Stimulated activated CD4-positive, alpha-beta T cell treated with anti-CD3 and anti-CD28 coated beads, TNF-alpha, amount 100 ng/mL, for 1 hour (primary cell): ENCODE measurements at places on chromosomes 11 and 22.

DNA sequence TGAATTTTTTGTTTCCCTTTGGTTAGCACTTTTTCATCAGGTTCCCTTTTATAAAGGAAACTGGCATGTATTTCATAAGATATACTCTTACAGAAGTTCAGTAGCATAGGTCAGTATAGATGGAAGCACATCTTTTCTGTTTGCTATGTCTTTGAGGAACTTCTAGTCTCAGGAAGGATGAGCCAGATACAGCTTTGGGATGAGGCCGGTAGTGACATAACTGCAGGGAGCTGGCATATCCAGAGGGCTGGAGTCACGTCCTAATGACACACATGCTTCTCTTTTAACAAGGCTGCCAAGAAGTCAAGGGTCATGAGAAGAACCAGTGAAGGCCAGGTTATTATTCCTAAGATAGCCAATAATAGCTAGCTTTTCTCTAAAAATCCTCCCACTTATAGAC lies 33.3 kb upstream of the ADSL start:
- no peak for DNase-seq

DNA sequence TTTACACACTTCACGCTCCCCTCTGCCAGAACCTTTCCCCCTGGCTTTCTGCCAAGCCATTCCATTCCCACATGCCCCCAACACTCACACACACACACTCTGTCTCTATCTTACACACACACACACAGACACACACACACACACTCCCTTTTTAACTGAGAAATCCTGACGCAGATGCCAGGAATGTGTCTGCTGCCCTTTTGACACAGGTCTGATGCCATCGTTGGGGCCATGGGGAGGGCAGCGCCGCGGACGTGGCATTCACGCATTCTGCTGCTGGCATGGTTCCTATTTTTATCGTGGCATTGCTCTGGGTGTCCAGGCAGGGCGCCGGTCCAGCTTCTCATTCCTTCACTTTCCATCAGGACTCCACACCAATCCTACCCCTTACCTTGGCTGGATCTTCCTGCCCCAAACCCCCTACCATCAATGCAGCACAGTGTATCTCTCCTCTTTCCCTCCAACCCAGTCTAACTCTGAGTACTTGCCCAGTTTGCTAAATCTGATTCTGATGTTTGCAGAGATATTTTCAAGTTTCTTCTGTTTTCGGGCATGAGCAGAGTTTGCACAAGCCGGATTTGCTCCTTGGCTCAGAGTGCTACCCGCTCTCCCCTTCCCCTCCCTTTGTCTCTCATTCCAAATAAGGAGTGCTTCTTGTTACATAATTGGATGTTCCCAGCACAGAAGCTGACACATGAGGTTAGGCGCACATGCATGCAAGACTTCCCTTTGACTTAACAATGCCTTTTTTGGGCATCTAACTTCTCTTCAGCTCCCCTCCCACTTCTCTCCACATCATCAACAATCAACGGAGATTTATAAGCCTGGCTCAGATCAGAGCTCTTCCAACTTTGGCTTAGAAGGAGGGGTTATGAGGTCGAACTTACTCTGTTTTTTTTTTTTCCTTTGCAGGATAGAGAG lies 18.8 kb downstream of the SNX19 start:
- DNase-seq: no peak

- no peak for DNase-seq
These were observed 154.5 kb upstream of the C11orf87 start for GRCh38 chr11:109267293-109268095.

GRCh38 chr11:112289588-112290492 lies 29.2 kb upstream of the PLET1 start:
- DNase-seq: peak; percentile 76

DNA sequence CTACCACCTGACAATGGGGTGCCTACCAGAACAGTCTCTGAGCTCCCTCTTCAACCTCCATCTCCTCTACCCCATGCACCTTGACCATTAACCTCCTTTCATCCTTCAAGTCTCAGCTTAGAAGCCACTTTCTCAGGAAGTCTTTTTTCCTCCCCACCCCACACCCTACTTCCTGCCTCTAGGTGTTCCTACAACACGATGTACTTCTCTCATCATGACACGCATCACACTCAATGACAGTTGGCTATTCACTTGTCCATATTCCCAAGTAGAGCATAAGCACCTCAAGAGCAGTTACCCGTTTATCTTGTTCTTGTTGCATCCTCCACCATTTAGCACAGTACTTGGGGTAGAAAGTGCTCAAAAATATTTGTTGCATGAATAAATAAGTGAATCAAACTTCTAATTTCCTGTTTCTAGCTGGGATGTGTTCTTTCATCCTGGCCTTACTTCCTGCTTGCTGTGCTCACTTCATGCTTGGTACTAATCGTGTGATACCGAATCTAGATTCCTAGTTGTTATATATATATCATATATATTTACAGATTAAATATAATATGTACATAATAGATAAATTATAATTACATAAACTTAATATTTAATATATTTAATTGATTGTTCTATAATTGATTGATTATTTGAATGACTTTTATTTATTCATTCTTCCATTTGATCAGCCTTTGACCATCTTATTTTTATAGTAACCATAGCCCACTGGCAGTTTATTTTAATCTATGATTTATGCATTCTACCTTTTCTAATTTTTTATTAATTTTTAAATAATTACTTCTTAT lies 177.5 kb upstream of the TMEM45B start:
- DNase-seq: no peak

DNA sequence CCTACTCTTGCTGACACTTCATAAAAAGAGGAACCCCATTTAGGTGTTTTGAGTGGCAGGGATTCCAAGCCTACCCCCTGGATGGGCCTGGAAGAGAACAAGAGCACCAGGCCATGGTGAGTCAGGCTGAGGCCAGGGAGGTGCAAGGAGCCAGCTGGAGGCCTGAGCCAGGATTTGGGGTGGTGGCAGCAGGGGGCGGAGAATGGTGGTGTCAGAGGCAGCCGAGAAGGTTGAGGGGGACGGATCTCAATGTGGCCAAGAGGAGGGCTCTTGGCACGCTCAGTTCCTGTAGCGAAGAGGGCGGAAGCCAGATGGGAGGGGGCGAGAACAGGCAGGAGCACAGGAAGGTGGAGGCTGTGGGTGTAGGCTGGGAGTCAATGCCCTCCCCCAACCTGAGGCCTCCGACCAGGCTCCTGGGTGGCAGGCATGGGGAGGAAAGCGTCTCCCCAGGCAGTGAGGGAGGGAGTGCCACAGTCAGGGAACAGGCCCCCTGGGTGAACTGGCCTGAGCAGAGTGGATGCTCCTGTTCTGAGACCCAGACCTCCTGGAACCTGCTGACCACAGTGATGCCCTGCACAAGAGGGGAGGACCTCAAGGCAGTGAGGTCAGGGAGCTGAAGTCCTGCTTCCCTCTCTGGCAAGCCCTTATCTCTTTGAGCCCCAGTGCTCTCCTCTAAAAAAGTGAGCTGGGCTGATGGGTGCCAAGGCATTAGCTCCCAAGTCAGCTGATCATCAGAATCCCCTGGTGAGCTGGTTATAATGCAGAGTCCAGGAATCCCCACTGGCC lies 13.9 kb downstream of the RTN4RL2 start:
- no peak for DNase-seq

DNA sequence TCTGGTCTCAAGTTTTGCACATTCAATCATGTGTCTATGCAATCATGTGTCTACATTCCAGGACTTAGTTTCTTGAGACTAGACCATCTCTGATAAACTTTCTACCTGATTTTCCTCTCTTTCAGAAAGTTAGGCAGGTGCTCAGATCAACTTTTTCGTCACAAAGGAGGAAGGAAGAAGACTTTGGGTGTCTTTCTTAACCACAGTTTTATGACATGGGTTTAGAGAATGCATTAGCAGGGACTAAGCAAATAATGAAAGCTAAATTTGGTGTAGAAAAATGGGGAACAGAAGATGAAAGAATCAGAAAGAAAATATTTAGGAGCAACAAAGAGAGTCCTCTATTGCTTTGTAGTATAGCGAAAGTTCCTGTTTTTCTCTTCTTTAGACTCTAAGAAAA lies 7.7 kb upstream of the GLYATL1B start:
- no peak for DNase-seq

DNA sequence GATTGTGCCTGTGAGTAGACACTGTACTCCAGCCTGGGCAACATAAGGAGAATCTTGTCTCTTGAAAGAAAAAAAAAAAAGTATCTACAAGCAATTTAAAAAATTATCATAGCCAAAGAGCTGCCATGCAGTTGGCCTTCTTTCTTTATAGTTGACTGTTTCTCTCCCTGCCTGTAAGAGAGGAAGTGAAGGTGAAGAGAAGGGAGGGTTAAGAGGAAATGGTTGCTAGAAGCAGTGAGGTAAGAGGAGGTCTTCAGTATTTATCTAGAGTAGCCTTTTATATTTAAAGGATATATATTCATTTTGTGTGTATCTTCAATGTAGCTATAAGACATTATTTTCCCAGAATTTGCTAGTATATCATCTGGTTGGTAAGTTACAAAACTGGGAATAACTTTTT lies 217.9 kb downstream of the TMEM135 start:
- no peak for DNase-seq

DNA sequence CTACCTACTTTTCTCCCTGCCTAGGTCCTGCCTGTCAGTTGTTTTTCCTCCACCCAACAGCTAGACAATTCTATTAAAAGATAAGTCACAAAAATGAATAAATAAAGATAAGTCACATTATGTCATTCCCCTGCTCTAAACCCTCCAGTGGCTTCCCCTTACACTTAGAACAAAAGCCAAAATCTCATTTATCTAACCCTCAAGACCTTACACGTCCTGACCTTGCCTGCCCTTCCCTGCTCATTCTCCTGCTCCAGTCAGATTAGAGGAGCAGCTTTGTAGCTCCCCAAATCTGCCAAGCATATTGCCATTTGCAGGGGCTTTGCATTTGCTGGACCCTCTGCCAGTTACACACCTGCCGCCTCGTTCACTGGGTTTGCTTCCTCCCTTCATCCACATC lies 16.7 kb downstream of the KREMEN1 start:
- DNase-seq: no peak

GRCh38 chr22:32327066-32327465 lies 30.6 kb upstream of the RFPL3 start:
- no peak for DNase-seq
